ENCODE measurements at places on chromosomes 7 and 10.

- no peak for DNase-seq
These were observed 32.3 kb downstream of the OAT start for GRCh38 chr10:124386186-124387077.

- DNase-seq, result peak; percentile 46
These were observed 82.0 kb upstream of the GTF2IRD1 start for GRCh38 chr7:74371381-74372341.

DNA sequence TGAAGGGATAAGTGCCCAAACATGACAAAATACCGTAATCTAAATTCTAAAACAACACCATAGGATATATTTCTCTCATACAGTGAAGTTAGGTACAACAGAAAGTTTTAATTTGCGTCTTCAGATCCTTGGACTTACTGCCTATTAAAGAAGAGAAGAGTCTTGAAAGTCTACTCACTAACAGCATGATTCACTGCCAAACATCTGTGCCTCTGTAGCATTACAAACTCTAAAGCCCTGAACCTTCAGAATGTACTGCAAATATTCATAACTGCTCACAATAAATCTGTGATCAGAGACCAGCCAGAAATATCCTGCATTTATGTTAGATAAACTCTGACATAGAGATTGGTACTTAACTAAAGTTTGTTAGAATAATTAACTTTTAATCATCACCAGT lies 365.3 kb downstream of the PARD3 start:
- DNase-seq, result no peak

- no peak for DNase-seq
These were observed 239.2 kb downstream of the RNLS start for GRCh38 chr10:88343761-88344484.

DNA sequence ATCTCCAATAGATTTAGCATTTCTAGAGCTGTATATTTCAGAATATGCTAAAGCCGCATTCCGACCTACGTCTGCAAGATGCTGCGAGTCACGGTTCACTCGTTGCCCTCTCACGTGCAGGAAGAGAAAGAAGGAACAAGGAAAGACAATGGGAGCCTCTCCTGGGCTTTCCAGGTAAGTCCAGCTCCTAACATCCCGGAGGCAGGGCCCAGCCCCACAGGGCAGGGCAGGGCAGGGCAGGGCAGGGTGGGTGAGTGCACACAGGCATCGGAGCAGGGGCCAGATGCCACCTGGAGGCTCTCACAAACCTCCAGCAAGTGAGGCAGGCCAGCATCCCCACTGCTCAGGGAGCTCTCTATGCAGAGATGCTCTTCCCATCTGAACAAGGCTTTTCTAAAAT lies 50.8 kb downstream of the VOPP1 start:
- DNase-seq, result no peak

DNA sequence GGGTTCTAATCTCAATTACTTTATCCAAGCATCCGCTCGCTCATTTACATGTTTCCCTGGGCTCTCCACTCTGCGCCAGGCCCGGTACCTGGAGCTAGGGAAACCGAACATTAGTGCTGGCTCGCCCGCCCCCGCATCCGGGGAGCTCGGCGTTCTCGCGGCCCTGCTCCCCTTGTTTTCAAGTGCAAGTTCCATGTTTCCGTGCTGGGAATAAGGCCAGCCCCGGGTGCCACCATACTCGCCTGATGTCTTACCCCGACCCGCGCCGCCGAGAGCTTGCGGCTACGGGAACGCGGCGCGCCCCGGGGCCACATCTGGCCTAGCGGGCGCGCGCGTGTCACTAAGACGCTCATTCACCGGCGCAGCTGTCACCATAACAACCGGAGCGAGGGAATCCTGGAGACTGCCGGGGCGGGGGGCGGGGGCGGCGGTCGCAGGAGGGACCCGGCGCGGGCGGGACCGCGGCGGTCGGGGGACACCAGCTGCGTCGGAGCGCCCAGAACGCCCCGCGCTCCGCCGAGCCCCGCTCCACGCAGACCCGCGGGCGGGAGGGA lies at the start of gene NEURL1:
TSS of gene NEURL1 (plus strand) at position 344 of the 554 bp plus-strand sequence. CDS start 683 bp downstream, outside the sequence.
- peak; percentile 64 for DNase-seq

- DNase-seq, result no peak
These were observed 260.5 kb upstream of the CACNA2D1 start for GRCh38 chr7:82704121-82704520.

DNA sequence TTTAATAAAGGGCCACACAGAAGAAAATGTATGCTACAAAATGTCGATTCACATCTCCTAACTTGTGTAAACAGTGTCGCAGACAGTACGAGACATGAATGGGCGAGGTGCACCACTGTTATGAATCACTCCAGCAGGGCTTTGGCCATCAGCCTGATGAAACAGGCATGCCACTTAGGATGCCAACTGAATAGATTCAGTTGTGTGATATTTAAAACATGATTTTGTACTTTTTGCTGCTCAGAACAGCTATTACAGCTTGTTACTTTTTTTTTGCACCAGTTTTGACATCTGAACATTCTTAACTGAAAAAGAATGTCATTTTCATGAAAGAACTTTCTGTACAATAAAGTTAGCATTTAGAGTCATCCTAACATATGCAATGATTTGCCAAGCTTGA lies 138.1 kb downstream of the VTI1A start:
- DNase-seq, result no peak

GRCh38 chr7:43764039-43764761 lies 5.7 kb downstream of the BLVRA start:
- DNase-seq, result peak; percentile 33

- DNase-seq, result no peak
These were observed 11.8 kb downstream of the UROS start for GRCh38 chr10:125811251-125811650.

DNA sequence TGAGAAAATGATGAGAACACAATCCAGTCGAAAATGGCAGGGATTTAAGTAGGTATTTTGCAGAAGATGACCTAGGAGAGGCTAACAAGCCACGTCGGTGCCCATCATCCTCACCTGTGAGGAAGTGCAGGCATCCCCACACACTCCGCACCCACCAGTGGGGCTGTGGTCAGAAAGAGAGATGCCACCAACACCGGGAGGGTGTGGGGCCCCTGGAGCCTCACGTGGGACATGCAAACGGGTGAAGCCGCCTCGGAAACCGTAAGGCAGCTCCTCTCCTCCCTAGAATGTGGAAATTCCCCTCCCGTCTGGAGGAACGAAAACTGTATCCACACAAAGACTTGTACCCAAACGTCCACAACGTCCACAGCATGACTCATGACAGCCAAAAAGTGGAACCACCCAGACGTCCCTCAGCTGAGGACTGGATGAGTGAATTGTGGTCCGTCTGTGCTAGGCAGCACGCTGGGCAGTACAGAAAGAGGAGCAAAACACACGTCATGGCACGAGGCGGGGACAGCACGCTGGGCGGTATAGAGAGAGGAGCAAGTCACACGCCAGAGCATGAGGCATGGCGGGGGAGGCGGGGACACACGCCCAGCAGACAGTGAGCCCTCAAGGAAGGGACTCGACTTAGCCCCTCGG lies 246.0 kb downstream of the ELFN1 start:
- DNase-seq, result no peak

GRCh38 chr7:68155676-68156075 lies 1159.0 kb downstream of the TYW1 start:
- no peak for DNase-seq

DNA sequence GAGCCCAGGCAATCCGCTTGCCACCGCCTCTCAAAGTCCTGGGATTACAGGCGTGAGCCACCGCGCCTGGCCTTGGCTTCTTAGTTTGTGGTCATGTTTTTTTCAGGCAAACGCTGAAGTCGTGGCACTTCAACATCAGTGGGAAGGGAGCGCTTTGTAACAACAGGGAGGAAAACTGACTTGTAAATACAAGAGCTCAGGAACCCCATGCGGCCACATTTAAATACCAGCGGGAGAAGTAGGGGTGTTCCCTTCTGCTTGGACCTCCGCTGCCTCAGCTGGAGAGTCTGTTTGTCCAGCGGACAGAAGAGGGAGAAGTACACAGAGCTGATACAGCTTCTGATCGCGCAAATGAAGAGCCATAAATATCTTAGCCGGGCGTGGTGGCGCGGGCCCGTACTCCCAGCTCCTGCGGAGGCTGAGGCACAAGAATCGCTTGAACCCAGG lies 108.7 kb upstream of the KMT2C start:
- DNase-seq, result no peak

DNA sequence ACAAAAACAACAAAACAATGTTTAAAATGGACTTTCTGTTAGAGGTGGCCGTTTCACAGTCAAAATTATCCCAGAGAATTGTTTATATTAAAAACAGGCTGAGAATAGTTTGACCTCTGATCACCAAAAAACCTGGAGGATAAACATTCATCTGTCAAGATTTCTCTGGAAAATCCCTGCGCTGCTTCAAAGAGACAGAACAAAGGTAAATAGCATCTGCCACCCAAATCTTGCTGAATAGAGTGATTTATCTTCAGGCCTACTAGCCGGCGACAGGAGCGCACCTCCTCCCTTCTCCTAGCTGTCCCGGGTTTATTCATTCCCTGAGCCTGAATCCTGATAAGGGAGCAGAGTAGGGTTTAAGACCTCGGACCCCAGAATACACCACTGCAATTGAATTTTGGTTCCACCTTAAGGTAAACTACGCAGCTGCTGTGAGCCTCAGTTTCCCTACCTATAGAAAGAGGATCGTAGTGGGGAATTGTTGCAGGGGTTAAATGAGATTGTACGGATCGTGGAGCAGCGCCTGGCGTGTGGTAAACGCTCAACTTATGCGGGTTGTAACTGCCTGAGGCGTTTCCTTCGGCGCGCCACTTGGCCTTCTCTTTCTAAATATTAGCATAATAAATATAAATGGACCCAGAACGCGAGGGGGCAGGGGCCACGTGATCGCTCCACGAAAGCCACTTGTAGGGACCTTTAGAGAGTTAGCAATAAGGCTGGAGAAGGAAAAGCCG lies 498 bp upstream of the ST7 start:
- no peak for DNase-seq

DNA sequence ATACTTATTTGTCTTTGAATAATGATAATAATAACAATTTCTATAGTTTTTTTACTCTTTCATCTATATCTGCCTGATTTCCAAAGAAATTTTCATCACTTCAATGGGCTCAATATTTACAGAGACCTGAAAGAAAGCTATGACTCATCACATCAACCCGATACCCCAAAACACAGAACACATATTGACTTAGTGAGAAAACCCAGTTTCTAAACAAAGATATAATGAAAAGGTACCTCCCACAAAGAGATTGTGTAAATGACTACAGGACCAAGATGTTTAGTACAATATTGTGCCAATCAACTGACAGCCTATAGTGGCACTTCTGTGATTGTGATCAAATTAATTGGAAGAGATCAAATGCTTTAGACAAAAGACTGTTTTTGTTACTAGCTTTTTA lies 133.9 kb downstream of the PCDH15 start:
- no peak for DNase-seq

GRCh38 chr7:48841739-48842138 lies 82.6 kb upstream of the CDC14C start:
- DNase-seq, result no peak

- no peak for DNase-seq
These were observed 110.0 kb downstream of the CAMK1D start for GRCh38 chr10:12459340-12459739.

All from right kidney (tissue), 9 donors.